ENCODE measurements at places on chromosomes 4 and X.
A peak's percentile ranks its signal among the peaks of the same experiment; 100 is the strongest.

DNA sequence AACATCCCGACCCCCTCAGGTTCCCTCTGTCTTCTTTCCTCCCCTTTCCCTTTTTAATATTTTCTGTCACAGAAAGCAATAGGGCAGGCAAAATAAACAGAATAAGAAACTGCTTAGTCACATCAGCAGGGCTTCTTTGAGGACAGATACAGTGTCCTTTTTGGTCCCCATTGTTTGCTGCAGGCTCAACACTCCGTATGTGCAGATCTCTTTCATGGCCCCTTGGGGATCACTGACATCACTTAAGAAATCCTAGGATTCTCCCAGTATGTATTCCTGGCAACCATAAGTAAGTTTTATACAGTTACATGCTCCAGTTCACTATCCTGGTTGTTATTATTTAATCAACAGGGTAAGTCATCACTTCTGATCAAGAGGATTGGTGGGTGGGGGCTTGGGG, 448.0 kb downstream of the NKX6-1 start:
- no peak for DNase-seq

GRCh38 chr4:105022811-105023667, 123.6 kb upstream of the TET2 start:
- no peak for DNase-seq

DNA sequence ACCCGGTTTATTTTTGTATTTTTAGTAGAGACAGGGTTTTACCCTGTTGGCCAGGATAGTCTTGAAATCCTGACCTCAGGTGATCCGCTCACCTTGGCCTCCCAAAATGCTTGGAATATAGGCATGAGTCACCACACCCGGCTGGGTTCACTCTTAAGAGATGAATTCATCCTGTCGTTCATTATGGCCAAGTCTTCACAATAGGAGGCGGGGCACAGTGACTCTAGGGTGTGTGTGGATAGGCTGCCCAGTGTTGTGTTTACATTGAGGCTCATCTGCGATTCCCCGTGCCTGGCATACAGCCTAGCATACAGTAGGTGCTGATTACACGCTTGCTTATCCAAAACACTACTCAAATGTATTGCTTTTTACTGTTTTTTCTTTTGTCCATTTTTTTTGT, 41.3 kb upstream of the IGFBP7 start:
- DNase-seq = no peak

DNA sequence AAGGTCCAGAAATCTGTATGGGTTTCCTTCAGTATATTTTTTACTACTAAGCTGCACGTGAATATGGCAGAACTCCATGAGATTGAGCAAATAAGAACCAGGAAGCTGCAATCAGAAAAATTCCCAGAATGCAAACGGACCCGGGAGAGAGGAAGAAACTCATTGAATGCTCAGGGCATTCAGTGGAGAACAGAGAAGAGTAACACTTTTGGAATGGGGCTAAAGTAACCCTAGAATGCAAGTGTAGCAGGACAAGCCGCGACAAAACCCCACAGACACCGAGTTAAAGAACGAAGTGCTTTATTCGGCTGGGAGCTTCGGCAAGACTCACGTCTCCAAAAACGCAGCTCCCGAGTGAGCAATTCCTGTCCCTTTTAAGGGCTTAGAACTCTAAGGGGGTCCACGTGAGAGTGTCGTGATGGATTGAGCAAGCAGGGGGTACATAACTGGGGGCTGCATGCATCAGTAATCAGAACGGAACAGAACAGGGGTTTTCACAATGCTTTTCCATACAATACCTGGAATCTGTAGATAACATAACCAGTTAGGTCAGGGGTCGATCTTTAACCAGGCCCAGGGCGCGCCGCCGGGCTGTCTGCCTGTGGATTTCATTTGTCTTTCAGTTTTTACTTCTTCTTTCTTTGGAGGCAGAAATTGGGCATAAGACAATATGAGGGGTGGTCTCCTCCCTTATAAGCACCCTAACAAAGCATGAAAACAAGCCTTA, 56.4 kb downstream of the RAB28 start:
- DNase-seq = no peak

GRCh38 chr4:106806158-106806797, 229.8 kb downstream of the DKK2 start:
- no peak for DNase-seq

DNA sequence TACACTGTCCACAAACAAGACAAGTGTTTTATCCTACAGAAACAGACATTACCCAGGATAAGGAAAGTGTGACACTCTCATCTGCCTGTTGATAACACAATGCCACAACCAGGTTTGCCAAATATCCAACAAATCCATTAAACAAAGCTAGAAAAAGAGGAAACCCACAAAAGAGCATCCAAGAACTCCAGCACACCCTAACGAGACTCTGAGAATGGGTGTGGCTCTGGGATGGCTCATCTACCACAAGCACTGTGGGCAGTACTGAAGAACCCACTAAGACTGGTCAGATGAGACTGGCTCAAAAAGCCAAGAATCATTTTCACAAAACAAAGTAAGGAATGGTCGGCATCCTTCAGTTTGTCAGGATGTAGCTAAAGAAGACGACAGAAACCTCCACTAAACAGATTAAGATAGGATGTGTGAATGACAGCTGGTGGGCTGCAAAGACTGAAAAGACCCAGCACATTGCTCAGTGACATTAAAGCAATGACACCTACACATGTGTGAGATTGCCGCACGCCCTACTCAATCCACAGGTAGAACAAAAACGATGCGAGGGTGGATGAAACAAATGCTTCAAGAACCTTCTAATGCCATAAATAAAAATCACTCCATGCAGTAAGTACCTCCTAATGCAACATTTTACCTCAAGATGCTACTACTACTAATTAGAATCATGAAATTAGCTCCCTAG, 14.7 kb downstream of the ATP8A1 start:
- no peak for DNase-seq

DNA sequence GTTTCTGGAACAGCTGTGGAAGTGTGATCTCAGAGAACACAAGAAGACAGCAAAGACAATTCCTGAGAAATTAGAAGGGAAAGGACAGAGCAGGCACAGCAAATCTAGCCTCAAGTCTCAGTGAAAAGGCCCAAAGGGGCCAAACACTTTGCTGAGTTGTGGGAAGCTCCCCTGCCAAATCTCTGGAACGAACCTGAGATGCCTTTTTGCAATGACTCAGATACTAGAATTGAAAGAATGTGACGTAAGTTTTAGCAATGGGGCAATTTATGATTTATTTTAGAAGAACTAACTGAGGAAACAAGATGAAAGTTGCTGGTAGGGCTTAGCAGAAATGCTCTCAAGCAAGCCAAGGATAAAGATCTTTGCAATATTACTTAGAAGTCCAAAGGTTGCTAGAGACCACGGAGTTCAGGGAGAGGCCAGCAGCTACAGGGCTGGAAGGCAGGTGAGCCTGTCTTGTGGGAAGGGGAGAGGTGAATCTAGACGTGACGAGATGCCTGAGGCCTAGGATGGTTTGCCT, 92.8 kb downstream of the AMELX start:
- DNase-seq = no peak

DNA sequence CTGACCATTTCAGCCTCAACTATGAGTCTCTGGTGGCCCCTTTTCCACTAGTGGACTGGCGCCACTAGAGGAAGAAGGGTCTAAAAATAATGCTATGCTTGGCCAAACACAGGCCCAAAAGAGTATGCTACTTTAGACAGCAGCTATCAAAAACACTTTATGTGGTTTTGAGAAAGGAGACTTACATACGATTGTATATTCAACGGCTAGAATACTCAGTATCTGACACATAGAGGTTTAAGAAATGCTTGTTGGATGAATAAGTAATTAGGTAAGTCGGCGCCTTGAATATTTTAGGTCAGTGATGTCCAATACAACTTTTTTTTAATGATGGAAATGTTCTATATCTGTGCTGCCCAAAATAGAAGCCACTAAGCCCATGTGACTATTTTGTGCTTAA, 25.7 kb upstream of the TMPRSS11A start:
- no peak for DNase-seq

- no peak for DNase-seq
Measured at GRCh38 chr4:89316931-89317366, 9.3 kb upstream of the GPRIN3 start.

DNA sequence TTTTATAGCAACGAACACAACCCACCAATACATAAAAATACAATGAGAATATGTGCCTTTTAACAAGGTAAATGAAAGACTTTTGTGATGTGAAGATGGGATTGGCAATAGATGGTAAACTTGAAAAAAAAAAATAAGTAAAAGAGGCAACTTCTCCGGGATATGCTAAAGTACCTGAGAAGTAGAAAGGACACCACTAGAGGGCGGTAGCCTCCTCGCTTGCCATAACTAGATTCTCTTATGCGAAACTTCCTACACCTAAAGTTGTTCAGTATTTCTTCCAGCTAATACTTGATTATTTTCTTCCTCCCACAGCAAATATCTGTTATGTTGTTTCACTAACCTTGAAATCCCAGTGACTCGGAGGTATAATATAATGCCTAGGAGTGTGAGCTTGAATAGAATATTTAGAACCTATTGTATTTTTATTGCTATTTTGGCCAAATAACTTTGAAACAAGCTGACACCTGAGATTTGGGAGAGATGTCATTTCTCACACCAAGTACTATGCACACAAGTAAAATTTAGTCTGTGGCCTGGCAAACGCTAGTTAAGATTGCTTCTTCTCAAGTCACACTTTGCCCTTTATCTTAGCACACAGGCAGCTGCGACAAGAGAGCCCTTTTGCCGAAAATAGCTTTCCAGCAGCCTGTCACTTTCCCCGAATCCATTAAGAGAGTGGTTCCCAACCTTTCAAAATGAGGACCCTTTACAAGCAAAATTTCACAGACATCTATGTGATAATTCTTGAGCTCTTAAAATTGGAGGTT, 44.9 kb upstream of the PDLIM5 start:
- DNase-seq = peak; percentile 11

GRCh38 chrX:129361576-129361975, 161.7 kb downstream of the SMARCA1 start:
- DNase-seq = no peak

DNA sequence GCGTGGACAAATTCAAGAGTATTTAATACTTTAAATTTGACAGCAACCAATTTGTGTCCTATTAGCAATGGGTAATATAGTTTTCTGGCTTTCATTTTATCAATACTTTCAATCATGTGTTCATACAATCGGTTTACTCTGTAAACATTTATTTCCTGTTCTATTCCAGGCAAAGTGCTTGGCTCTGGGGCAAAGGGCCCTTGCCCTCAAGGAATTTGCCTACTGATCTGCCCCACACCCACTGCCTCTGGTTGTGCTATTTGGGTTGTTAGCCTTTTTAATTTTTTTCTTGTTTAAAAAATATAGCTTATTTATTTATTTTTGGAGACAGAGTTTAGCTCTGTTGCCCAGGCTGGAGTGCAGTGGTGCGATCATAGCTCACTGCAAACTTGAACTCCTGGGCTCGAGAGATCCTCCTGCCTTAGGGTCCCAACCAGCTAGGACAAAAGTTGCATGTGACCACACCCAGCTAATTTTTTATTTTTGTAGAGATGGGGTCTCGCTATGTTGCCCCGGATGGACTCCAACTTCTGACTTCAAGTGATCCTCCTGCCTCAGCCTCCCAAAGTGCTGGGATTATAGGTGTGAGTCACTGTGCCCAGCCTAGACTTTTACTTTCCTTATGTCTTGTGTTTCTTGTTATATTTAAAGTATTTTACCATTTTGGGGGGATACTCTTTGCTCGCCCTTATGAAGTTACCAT, 30.7 kb upstream of the CBR4 start:
- no peak for DNase-seq

DNA sequence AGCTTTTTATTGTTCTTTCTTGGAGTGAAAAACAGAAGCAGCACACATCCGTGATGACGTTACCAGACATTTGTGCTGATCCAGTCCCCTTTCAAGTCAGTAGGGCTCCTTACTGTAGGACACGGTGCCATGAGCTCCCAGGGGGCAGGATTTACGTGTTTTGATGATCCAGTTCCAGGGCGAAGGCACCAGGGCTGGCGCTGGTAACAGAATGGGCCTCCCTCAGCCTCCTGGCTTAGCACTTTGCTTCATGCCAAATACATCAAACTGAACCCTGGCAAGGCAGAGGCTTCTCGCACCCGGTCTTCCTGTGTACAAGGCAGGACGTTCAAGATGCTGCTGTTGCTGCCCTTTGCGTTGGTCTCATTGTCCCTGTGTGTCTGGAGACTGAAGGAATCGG, 66.6 kb upstream of the PSAPL1 start:
- DNase-seq = no peak

GRCh38 chrX:46758163-46758955, 559 bp downstream of the SLC9A7 start:
- DNase-seq = no peak

GRCh38 chrX:55487143-55487542, 2.5 kb downstream of the USP51 start:
- no peak for DNase-seq

- DNase-seq = no peak
Measured at GRCh38 chr4:3137908-3138307, 63.4 kb downstream of the HTT start.

GRCh38 chrX:148928811-148929210, 428.4 kb downstream of the AFF2 start:
- DNase-seq = no peak

All from stimulated activated CD4-positive, alpha-beta T cell treated with anti-CD3 and anti-CD28 coated beads, Interleukin-1b, Interleukin-23, amount 100 ng/mL, for 1 hour (primary cell).